ENCODE measurements at places on chromosomes 4 and X. TPM values are rescaled to one million over a fixed set of nuclear protein-coding genes. Genes with fewer than 3 reads are reported as not detected.

ASB5 gene
- polyA plus RNA-seq, result not detected

FGFBP2 gene
- polyA plus RNA-seq, result 1.1 TPM

HUWE1 gene
- 7.3 TPM for polyA plus RNA-seq

PAK3 gene
- 0.23 TPM for polyA plus RNA-seq

ENAM gene
- not detected for polyA plus RNA-seq

ZAR1 gene
- polyA plus RNA-seq, result not detected

SORBS2 gene
- polyA plus RNA-seq, result not detected

GUCY1A1 gene
- polyA plus RNA-seq, result not detected

BTK gene
- 0.10 TPM for polyA plus RNA-seq

TEC gene
- 0.17 TPM for polyA plus RNA-seq

HTN1 gene
- not detected for polyA plus RNA-seq

NIPAL1 gene
- not detected for polyA plus RNA-seq

SPOCK3 gene
- polyA plus RNA-seq, result not detected

IKBKG gene
- 39.6 TPM for polyA plus RNA-seq

PABPC1L2B gene
- not detected for polyA plus RNA-seq

TLR10 gene
- polyA plus RNA-seq, result 0.20 TPM

Measured in CD4-positive, CD25-positive, alpha-beta regulatory T cell (primary cell).